ENCODE measurements at places on chromosomes 3 and 15.

DNA sequence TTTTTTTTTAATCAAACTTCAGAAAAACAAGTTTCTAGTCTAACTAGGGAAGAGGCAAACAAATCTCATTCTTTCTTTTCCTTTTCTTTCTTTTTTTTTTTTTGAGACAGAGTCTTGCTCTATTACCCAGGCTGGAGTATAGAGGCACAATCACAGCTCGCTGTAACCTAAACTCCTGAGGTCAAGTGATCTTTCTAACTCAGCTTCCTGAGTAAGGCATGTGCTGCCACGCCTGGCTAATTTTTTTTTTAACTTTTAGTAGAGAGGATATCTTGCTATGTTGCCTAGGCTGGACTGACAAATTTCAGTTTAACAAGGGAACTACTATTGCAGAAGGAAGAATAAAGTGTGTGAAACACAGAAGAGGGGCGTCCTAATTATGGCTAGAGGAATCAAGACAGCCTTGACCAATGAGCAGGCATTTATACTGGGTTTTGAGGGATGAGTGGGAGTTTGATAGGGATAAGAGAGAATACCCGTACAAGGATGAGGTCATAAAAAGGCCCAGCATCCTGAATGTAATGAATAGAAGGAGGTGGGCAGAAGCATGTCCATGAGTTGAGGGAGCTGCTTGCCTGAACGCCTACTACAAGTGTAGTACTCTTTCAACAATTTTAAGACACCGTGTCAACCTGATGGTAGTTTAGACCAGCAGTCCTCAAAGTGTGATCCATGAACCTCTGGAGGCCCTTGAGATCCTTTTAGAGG, 6.7 kb upstream of the ZFAND6 start:
- peak; percentile 41 for DNase-seq

DNA sequence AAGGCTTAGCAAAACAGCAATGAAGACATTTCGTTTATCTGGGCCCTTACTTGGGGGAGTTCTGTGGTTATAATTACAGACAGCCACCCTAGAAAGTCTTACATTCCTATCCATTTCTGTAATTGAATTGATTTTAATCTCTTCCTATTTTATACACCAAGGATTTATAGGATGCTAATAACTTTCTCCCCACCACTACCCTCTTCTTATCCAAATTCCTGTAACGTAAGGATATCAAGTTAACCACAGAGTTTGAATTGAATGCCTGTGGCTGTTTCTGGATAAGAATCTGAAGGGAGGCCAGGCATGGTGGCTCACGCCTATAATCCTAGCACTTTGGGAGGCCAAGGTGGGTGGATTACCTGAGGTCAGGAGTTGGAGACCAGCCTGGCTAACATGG, 78.6 kb downstream of the MLH1 start:
- DNase-seq, result no peak

DNA sequence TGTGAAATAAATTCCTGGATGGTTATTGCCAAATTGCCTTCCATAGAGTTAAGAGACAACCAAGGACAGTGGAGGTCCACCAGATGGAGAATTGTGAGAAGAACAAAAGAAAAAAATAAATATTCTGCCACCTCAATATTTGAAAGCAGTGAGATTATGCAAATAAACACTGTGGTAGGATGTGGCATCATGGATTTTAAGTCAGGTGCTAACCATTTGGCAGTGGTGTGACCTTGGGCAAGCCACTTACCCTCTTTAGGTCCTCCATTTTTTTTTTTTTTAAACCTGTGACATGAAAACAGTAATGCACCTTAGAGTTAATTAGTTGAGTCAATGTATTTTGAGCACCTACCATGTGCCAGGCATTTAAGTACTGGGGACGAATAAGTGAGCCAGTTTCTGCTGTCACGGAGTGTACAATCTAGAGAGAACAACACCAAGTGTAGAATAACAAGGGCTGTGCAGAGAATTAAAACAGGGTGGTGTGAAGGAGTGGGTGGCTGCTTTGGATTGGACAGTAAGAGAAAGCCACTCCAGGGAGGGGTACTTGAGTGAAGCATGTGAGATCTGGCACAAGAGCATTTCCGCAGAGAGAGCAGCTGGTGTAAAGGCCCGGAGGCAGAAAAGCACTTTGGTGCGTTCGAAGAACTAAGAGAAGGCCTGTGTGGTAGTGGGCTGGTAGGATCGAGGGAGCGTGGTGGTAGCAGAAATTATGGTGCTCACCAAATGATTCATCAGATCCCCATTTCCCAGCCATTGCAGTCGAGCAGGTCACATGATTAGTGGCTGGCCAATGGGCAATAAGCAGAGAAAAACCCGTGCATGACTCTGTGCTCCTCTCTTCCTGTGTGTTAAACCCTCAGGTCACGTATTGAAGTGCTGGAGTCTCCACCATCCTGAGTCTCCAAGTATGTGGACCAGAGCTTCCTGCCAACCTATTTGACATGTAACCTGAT, 39.2 kb downstream of the CCK start:
- DNase-seq, result peak; percentile 7

GRCh38 chr3:111314181-111314873, 227.7 kb upstream of the CD96 start:
- DNase-seq, result no peak

- DNase-seq, result peak; percentile 16
These were observed 1.2 kb downstream of the CADPS start for GRCh38 chr3:62873761-62874710.

DNA sequence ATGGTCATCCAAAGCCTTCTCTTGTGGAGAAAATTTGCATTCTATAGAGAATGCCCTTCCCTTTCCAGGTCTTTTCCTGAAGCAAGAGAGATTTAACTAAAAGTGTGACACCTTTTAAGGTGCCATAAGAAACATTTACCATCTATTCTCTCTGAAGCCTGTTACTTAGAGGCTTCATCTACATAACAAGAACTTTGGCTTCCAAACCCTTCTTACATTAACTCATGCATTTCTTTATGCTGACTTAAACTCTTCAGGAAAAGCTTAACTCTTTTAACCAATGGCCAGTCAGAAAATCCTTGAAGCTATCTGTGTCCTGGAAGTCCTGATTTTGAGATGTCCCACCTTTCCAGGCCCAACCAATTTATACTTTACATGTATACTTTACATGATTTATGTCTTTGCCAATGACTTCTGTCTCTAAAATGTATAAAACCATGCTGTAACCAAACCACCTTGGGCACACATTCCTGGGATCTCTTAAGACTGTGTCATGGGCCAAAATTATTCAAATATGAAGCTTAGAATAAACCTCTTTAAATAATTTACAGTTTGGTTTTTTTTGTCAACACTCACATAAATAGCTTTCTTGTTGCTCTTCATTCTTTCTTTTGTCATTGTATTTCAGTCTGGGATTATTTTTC, 472.6 kb upstream of the NECTIN3 start:
- DNase-seq, result no peak

DNA sequence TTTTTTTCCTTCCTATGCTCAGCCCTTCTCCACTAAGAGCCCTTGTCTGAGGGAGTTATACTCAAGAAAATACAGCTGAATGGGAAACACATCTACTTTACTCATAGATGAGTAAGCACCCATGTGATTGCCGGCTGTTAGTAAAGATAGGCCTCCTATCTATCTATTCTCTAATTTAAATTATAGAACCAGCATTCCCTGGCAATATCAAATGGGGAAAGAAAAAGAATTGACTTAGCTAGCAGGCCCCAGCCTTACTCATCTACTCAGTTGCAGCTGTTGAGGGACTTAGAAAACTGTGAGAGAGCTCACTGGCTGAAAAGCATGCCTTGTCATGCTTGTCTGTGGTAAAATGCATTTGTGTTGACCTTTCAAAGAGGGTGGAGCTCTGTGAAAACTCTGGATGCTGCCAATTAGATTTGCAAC, 116.9 kb upstream of the LRRFIP2 start:
- DNase-seq, result peak; percentile 82

- peak; percentile 87 for DNase-seq
These were observed 1.1 kb upstream of the EPHA6 start for GRCh38 chr3:96813134-96813819.

GRCh38 chr3:150703756-150704344, at the start of gene ERICH6:
Gene ERICH6, minus strand, starts transcription at chr3:150703920. Its CDS starts 22 bp downstream, at chr3:150703898.
- peak; percentile 97 for DNase-seq

- peak; percentile 44 for DNase-seq
These were observed 65.6 kb downstream of the ABTB1 start for GRCh38 chr3:127738192-127738840.

DNA sequence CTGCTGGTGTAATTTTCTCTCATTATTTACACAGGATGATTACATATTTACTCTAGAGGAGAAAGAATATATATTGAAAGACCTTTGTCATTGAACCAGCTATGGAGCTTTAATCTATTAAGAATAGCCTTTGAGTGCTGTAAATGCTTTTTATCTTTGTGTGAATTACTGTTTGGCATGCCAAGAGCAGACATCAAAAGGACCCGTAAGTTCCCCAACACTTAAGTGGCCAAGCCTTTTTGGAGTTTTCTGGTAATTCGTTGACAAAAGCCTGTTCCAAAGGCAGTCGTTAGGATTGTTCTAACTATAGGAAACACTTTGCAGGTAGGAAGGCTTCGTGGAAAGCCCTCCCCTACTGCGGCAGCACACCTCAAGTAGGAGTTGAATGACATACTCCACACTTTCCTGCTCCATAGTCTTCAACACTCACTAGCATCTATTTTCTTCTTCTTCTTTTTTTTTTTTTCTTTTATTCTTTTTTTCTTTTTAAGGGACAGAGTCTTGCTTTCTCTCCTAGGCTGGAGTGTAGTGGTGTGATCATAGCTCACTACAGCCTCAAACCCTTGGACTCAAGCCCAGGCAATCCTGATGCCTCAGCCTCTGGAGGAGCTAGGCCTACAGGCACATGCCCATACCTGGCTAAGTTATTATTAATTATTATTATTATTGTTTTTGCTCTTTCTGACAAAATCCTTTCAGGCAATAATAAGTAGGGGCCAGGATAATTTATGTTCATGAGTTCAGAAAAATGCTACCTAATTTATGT, 98.6 kb downstream of the SUCNR1 start:
- DNase-seq, result no peak

DNA sequence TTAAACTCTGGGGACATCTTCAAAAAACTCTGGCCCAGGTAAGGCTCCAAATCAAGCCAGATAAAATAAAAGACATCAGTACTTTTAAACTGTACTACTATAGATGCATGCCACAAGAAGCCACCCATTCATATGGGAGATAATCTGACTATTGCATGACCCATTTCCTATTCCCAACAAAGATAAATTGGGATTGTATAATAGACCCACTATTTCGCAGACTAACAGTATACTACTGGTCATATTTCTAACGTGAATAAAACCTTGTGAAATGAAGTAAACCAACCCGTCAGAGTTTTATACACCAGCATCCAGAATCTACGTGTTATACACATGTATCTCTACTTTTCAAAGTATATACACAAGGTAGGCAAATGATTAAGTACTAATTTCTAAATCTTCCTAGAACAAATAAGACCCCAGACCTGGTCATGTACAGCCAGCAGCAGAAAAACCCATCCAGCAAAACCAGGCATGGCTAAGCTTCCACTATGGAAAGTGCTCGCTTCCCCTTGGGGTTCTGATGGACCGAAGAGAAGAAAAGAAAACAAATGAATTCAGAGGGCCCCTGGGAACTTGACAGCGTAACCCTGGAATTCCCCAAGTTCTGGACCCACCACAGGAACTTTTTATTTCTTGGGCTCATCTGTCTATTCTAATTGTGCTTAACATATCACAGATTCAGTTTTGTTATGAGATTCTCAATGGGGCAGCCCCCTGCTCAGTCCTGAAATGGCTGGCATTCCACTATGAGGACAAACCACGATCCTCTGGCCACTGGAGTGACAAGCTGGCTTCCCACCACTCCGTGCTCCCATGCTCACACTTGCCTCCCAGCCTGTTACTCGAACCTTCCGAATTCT, 69.1 kb downstream of the MB21D2 start:
- DNase-seq, result no peak

DNA sequence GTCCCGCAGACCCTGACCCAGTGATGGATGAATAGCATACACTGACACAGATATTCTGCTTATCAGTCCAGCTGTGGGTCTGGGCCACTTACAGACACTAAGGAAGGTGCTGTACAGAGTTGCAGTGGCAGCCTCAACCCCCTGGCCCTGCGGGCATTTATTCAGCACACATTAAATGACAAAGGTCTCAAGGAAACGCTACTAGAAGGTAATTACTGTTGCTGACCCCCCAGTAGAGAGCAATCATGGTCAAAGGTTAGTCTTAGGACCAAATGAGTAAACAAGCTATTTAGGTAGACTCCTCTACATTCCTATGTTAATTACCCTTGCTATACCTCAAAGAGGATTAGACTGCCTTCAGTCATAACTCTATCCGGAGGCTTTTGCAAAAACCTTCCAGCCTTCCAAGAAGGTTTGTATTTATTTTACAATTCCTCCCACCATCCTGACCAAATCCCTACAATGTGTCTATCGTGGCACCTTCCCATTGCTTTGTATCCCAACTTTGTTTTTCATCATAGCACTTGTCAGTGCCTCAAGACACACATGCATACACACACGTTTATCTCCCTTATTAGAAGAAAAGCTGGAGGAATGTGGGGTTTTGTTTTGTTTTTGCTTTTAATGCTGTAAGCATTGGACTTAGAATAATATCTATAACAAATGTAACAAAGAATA, 227.9 kb downstream of the PYDC2 start:
- no peak for DNase-seq

GRCh38 chr3:66048051-66048395, 9.3 kb upstream of the MAGI1 start:
- no peak for DNase-seq

- DNase-seq, result no peak
These were observed 313.4 kb downstream of the RBMS3 start for GRCh38 chr3:29594261-29594660.

DNA sequence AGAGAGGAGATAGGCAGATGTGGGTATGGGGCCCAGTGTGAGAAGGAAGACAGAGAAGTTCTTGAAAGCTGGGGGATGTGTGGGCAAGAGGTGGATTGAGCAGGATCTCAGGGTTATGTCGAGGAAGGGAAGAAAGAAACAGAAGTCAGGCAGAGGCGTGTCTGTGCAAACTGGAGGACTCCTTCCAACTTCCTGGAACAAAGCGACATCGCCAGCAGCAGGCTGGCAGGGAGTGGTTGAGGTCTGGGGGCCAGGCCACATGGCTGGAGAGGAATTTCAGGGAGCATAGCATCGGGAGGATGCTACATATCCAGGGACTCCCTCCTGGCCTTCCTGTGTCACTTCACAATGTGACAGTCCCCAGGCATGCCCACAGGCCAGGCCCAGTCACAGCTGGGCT, 42.9 kb upstream of the MYZAP start:
- DNase-seq, result no peak

- no peak for DNase-seq
These were observed 262.2 kb downstream of the MAGI1 start for GRCh38 chr3:65776494-65776893.
